ENCODE measurements at places on chromosomes 12 and 14.

DNA sequence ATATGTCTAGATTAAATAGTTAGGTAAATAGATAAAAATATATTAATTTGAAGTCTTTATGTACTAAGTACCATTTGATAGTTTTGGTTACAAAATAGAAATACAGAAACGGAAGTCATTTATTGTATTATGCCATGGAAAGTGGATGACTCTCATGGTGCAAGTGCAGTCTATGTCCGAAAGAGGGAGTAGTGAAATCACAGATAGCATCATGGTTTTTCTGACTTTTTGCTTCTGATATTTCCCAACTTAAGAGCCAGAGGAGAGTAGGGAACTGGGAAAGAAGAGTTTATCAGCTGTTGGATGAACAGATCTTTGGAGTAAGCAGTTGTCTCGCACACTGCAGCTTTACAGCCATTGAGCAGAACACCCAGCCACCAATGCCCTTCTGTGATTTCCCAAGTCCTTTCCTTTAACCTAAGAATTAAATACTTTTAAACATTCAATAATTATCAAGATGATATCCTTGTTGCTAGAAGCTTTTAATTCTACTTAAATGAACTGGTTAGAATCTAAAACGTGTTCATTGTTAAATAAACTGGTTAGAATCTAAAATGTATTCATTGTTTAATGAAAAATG is 18.4 kb upstream of the SRGAP1 start:
- DNase-seq = no peak

- DNase-seq = no peak
Measured at GRCh38 chr12:67916266-67916970, 72.8 kb upstream of the IFNG-AS1 start.

DNA sequence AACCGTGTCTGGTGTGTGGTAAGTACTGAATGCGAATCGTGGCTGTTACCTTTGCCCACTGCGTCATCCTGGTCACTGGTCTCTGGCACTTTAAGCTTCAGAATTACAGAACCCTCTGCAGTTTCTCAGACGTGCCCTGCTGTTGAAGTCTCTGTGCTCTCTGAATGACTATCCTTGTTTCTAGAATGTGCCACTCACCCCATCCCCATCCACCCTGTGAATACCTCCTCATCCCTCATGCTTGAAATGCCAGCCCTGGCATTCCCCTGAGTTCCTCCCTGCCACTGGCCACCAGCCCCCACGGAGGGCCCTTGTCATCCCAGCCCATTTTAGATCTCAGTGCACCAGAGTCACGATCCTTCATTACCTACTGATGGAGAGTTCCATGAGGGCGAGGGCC is 21.3 kb downstream of the TPCN1 start:
- DNase-seq = no peak

GRCh38 chr12:3123729-3124128 is 46.5 kb downstream of the TSPAN9 start:
- DNase-seq = no peak

DNA sequence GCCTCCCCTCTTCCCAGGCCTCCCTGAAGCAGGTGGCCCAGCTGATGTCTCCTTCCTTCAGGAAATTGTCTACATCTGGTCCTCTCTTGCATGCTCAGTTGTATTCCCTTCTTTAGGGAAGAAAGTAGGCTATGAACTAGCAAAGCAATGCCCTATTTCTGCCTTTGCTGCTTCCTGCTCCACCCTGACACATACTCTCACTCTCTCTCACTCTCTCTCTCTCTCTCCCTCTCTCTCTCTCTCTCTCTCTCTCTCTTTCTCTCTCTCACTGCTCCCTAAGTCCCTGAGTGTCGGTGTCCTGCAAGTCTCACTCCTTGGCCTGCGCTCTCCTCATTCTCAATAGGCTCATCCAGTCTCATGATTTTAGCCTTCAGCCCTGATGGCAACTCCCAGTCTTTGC is 19.4 kb upstream of the PARP11 start:
- DNase-seq = no peak

DNA sequence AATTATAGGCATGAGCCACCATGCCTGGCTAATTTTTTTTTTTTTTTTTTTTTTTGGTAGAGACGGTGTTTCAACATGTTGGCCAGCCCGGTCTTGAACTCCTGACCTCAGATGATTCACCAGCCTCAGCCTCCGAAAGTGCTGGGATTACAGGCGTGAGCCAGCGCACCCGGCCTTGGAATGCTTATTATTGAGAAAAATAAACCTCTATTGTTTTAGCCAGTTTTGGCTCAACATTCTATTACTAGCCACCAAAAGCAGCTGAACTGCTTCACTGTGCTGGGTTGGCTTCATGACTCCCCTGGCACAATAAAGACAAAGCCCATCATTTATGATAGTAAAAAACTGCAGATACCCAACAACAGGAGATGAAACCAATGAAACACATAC is 93.5 kb upstream of the CEP83 start:
- no peak for DNase-seq

GRCh38 chr12:111330800-111331752 is 37.8 kb downstream of the PHETA1 start:
- DNase-seq = no peak

- no peak for DNase-seq
Measured at GRCh38 chr14:22105006-22105623, 431.5 kb upstream of the OR4E1 start.

DNA sequence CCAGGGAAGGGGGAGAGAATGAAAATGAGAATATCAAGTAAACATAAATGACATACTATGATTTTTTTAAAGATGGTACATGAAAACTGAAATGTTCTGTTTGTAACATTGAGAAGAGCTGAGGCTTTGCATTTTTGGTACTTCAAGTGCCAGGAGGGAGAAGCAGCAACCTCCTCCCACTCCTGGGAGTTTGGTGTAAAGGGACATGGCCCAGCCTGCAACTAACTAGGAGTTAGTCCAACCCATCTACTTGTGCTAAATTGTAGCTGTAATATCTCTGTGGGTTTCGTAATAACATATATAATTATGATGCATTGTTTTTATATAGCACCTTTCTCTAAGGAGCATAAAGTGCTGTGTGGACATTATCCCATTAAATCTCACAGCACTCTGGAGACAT is 517.5 kb downstream of the NELL2 start:
- DNase-seq = no peak

DNA sequence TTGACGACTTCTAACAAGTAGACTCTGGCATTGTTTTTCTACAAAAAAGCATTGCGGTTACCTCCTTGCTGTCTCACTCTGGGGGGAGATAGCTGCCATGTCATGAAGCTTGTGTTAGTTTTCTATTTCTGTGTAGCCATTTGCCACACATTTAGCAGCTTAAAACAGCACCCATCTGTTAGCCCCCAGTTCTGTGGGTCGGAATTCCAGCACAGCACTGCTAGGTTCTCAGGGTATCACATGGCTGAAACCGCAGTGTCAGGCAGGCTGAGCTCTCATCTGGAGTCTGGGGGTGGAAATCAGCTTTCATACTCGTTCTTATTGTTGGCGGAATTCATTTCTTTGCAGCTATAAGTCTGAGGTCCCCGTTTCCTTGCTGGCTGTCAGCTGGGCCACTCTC is 19.9 kb upstream of the STXBP6 start:
- DNase-seq = no peak

GRCh38 chr14:91375720-91376452 is 41.7 kb downstream of the CCDC88C start:
- no peak for DNase-seq

GRCh38 chr14:103140316-103141109 is 17.3 kb downstream of the TNFAIP2 start:
- no peak for DNase-seq

DNA sequence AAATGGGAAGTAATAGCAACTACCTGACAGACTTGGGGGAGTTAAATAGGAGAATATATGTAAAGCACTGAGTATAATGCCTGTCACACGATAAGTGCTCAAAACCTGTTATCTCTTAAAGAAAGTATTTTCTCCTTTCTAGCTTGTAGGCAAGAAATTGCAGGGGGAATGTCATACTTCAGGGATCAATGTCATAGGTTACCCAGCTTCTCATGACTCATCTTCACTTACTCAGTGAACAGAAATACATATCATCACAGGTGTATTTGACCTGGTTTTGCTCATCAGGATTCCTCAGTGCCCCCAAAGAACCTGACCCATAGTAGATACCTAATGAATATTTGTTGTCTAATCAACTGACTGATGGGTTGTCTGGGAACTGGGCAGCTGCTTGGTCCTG is 285.0 kb upstream of the ATP2B1 start:
- no peak for DNase-seq

DNA sequence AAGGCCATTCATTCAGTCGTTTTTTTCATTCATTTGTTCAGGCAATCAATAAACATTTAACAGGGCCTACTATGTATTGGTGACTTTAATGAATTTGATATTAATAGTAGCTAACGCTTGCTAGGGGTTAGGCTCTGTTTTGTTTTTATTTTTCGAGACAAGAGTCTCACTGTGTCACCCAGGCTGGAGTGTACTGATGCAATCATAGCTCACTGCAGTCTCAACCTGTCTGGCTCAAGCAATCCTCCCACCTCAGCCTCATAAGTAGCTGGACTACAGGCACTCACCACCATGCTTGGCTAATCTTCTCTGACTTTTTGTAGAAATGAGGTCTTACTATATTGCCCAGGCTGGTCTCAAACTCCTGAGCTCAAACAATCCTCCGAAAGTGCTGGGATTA is 25.6 kb upstream of the MED13L start:
- DNase-seq = no peak

DNA sequence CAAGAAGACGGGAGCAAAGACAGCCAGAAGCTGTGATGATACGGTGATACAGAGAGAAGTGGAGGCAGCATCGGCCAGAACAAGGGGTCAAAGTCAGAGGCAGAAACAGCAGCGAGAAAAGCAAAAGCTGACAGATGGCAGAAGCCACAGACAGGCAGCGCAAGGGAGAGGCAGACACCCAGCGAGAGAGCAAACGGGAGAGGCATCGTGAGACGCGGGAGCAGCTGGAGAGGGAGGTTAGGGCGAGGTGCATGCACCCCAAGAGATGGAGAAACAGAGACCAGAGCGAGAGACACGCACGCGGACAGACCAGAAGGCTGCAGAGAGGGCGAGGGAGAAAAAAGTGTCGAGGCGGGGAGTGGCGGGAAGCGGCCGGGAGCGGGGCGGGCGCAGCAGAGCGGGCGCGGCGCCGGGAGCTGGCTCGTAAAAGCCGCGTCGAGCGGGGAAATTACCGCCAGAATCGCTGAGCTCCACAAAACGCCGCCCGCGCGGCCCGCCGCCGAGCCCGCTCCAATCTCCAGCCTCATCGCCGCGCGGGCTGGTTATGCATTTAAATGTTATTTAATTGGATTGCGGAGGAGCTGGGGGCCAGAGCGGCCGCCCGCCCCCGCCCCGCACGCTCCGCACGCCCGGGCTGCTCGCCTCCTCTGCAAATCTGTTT is 15.6 kb downstream of the SMUG1 start:
- DNase-seq = no peak

DNA sequence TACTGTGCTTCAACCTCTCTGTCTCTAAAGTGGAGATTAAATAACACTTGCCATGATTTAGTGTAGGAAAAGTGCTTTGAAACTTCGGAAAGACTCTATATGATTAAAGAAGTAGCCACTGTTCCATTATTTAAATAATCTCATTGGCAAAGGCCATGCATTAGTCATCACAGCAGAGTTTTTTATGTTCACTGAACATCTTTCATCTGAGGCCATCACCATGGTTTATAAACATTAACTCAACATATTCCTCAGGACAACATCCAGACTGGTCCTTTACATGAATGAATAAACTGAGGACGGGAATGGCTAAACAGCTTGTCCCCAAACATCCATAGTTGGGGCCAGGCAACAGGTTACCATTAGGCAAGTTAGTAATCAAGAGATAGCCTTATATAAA is 124.6 kb upstream of the FRMD6 start:
- no peak for DNase-seq

DNA sequence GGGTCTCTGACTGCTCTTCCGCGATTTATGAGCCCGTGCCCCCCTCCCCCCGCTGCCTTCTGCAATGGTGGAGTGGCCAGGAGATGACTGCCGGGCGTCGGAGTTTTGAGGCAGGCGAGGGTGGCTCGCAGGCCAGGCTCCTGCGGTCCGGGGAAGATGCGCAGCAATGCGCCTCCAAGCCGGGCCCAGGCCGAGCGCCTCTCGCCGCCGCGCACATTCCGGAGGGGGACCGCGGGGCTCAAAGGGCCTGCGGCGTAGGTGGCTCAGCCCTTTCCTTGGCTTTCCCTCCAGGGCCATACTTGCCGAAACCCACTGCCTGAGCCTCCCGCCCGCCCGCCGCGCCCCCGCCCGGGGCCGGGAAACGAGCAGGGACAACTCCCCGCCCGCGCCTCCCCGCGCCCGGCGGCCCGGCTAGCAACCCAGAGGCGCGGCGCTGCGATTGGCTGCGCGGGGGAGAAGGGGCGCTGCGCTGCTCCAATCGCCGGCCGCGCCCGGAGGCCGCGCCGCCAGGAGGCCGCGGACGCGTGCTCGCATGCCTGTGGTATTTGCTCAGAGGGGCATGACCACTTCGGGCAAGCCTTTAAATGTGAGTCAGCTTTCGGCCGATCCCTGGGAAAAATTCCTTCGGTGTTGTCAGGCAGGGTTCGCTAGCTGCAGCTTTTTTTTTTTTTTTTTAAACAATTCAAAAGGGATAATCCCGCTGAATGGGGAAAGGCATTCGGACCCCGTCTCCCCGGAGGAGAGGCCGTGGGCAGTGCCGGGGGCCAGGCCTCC is 157.9 kb upstream of the PARP11 start:
- peak; percentile 41 for DNase-seq

DNA sequence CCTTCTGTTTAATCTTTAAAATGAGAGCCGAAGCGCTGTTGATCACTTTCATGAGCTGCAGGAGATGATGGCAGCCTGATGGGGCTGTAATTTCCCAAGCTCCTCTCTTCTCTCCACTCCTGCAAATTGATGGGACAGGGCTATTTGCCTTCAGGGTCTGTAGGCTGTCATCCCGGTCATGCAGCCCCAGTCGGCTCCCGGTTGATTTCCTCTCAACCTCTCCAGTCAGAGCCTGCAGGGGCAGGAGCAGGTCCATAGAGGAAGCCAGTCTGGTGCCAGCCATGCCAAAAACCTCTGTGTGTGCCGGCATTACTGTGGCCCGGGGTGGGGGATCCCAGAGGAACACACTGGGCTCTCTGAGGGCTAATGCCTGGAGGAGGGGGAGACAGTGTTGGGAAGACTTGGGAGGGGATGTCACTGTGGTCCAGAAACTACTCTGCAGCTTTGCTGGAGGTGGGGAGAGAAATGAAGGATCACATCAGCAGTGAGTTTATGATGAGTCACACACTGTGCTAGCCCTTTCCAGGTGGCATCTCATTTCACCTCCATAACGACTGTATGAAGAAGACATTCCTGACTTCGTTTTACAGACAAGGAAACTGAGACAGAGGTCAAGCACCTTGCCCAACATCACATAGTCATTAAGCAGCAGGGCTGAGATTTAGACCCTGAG is 46.5 kb upstream of the PRIMA1 start:
- no peak for DNase-seq

- no peak for DNase-seq
Measured at GRCh38 chr14:91252871-91253794, 8.6 kb upstream of the GPR68 start.

- no peak for DNase-seq
Measured at GRCh38 chr14:68266998-68267397, 447.4 kb downstream of the RAD51B start.

- DNase-seq = no peak
Measured at GRCh38 chr12:131574395-131574771, 136.5 kb upstream of the SFSWAP start.

- no peak for DNase-seq
Measured at GRCh38 chr14:50947446-50947845, 3.2 kb upstream of the PYGL start.

- DNase-seq = peak; percentile 18
Measured at GRCh38 chr14:68663385-68664076, 129.3 kb downstream of the ZFP36L1 start.

GRCh38 chr12:71158361-71158882 is 623 bp upstream of the TSPAN8 start:
- no peak for DNase-seq
